ENCODE measurements at places on chromosomes 4 and X. TPM values are rescaled to one million over a fixed set of nuclear protein-coding genes. Genes with fewer than 3 reads are reported as not detected.
A peak's percentile ranks its signal among the peaks of the same experiment; 100 is the strongest.

- H3K4me3 ChIP-seq: no peak overlapping the region
- no peaks in the 10 kb centered on the region for H3K4me1 ChIP-seq
- no peak overlapping the region for H3K27ac ChIP-seq
Observed at GRCh38 chrX:11609109-11609508, 56.6 kb downstream of the ARHGAP6 start.

GRCh38 chr4:86054286-86055032, 305.4 kb downstream of the MAPK10 start:
- H3K36me3 ChIP-seq: no peaks in the 10 kb centered on the region
- H3K4me1 ChIP-seq: no peaks in the 10 kb centered on the region
- no peaks in the 10 kb centered on the region for H3K27me3 ChIP-seq
- DNase-seq: no peak
- H3K4me3 ChIP-seq: no peak overlapping the region

- H3K27me3 ChIP-seq: no peaks in the 10 kb centered on the region
- H3K4me1 ChIP-seq: peaks cover 56% of the 10 kb centered on the region
- H3K4me3 ChIP-seq: peak overlapping the region; percentile 99
- peak overlapping the region; percentile 100 for H3K27ac ChIP-seq
- H3K36me3 ChIP-seq: no peaks in the 10 kb centered on the region
Observed at GRCh38 chr4:77074981-77075855, 571 bp downstream of the CCNI start.

The ADAMTS3 gene
- total RNA-seq: 2.3 TPM

GRCh38 chrX:67717571-67717970, 173.8 kb downstream of the AR start:
- H3K4me3 ChIP-seq: no peak overlapping the region
- no peak for DNase-seq
- no peaks in the 10 kb centered on the region for H3K36me3 ChIP-seq
- no peak overlapping the region for H3K27ac ChIP-seq
- peaks cover 16% of the 10 kb centered on the region for H3K4me1 ChIP-seq
- no peaks in the 10 kb centered on the region for H3K27me3 ChIP-seq

DNA sequence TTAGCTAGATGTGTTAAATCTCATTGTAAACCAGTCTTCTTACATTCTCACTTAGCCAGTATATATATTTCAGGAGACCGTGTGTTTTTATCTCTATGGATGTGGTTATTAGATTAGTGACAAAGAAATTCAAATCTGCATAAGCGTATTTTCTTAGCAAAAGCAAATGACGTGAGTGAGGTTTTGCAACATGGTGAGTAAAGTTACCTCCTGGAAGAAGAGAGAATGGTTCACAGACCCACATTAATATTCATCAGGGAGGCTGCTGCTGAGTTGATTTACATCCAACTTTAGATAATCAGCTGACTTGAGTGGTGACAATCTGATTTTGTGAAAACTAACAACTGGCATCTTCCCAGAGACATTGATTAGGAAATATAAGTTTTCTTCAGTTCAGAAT, 589.9 kb upstream of the GALNT7 start:
- H3K36me3 ChIP-seq: no peaks in the 10 kb centered on the region
- H3K4me1 ChIP-seq: no peaks in the 10 kb centered on the region
- DNase-seq: no peak
- H3K4me3 ChIP-seq: no peak overlapping the region
- no peak overlapping the region for H3K27ac ChIP-seq

DNA sequence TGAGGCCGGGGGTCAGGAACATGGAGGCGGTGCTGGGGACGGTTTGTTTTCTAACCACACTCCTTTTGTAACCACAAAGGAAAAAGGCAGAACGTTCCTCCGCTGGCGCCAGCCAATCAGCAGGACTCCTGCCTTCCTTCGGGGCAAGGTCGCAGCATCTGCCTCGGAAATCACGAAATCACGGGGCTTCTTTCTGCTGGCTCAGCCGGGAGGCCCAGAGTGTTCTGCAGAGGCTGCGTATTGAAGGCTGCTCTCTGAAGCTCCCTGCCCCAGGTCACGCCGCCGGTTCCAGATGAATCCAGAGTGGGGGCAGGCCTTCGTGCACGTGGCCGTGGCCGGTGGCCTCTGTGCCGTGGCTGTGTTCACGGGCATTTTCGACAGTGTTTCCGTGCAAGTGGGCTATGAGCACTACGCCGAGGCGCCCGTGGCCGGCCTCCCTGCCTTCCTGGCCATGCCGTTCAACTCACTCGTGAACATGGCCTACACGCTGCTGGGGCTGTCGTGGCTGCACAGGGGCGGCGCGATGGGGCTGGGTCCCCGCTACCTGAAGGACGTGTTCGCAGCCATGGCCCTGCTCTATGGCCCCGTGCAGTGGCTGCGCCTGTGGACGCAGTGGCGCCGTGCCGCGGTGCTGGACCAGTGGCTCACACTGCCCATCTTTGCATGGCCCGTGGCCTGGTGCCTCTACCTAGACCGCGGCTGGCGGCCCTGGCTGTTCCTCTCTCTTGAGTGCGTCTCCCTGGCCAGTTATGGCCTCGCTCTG, 9.4 kb downstream of the TMEM187 start:
- no peaks in the 10 kb centered on the region for H3K36me3 ChIP-seq
- no peak overlapping the region for H3K4me3 ChIP-seq
- peaks cover 6% of the 10 kb centered on the region for H3K4me1 ChIP-seq
- DNase-seq: no peak
